ENCODE measurements at places on chromosomes 12 and 14.

DNA sequence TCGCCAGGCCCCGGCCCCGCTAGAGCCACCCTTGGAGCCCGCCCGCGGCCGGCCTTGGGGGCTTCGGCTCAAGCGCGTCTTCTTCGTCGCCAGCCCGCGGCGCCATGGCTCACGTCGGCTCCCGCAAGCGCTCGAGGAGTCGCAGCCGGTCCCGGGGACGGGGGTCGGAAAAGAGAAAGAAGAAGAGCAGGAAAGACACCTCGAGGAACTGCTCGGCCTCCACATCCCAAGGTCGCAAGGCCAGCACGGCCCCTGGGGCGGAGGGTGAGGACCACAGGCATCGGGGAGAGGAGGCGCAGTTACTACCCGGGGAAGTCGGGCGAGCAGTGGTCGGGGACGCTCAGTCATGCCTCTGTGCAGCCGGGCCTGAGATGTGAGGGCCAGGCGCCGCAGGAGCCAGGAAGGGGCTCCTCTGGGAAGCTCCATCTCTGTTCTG lies 573 bp downstream of the ARL6IP4 start:
- DNase-seq: no peak

- DNase-seq: no peak
Observed at GRCh38 chr14:38256533-38256840, 594 bp upstream of the CLEC14A start.

DNA sequence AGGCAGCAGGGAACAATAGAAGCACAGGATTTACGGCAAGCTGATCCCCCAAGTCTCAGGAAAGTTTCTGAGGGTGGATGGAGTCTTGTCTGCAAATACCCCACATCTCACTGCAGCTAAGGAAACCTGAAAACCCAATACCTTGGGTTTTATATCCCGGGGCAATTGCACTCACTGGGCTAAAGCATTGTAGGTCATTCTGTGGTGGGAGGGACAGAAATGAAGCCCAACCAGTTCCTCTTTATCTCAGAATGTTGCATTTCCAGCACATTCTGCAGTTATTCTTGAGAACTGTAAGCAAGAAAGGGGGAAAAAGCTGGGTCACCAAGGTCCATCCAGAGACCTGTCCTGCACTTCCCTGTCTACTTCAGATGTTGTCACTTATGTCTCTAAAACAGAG lies 39.8 kb downstream of the C12orf42 start:
- DNase-seq: no peak

DNA sequence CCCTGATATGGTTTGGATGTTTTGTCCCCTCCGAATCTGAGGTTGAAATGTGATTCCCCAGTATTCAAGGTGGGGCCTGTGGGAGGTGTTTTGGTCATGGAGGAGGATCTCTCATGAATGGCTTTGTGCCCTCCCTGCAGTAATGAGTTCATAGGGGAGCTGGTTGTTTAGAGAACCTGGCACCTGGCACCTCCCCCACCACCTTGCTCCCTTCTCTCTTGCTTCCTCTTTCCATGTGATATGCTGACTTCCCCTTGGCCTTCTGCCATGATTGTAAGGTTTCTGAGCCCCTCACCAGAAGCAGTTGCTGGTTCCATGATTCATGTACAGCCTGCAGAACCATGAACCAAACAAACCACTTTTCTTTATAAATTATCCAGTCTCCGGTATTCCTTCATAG lies 32.6 kb downstream of the CD163L1 start:
- DNase-seq: no peak

Measured in NCI-H774 (cell line).